KG1 (cell line): ENCODE measurements at places on chromosomes 5 and 9.

- no peak for DNase-seq
Measured at GRCh38 chr9:69621730-69622460, 50.3 kb downstream of the APBA1 start.

DNA sequence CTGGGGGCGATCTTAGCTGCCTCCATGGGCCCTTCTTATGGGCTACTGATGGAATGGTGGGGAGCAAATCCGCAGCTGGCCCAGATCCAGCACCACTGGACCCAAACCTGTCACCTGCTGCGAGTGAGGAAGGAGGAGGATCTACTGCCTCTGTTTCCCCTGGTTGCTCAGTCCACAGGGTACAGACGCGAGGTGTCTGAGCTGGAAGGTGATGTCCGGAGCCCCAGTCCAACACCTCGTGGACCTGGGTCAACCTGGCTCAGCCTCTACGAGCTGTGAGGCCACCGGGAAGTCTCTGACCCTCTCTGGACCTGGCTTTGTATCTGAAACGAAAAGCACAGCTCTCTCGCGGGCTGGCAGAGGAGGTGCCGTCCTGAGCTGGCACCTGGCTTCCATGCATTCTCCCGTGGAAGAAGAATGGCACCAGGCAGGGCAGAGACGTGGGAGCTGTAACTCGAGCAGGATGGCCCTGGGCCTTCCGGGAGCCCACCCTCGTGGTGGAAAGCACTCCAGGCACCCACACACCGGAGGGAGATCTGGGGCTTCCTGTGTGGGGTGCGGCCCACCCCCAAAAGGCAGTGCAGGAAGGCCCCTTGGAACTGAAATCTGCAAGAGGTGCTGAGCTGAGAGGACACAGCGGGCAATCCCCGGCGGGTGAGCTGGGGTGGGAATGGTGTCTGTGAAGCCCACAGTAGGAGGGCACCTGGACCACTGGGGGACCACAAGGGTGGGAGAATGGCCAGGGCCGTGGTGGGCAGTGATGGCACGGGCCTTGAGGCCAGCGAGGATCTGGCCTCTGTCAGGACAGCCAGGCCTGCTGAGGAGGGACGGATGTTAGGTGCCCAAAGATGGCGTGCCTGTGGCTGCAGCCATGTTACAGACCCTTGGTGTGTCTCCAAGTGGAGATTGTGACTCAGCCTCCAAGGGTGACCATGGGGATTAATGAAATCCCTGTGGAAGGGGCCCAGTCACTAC is 133.4 kb downstream of the OLFM1 start:
- no peak for DNase-seq

- DNase-seq, result no peak
Measured at GRCh38 chr5:35186749-35187148, 43.5 kb downstream of the PRLR start.

- DNase-seq, result no peak
Measured at GRCh38 chr5:113264046-113264445, 170.7 kb downstream of the TSSK1B start.

DNA sequence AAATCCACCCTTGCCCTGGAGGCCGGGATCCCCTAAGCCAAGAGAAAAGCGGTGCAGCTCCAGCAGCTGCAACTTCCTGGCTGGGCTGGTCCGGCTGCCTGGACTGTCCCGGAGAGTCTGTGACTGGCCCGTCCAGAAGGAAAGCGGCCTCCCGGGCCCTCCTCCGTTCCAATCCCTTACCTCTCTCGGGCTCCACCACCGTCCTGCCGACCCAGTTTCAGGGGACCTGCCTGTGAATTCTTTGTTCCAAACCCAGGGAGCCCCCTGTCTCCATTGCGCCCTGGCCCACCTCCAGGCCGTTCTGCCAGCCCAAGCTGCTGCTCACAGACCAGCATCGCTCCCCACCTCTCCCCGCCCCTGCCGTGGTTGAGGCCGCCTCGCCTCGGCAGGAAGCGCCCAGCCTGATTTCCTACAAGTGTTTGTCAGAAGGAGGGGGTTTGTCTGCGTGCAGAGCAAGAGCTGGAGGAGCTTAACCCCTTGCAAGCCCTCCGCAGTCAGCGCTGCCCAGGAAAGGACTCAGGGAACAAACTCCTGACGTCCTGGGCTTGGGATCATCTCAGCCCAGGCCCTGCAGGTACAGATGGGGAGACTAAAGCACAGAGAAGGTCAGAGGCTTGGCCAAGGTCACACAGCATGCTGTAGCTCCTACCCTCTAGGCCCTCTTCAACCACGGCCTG is at the start of gene AKNA:
Gene AKNA (minus strand): TSS at position 303 of the 677 bp plus-strand sequence. CDS start 6,649 bp downstream, outside the sequence.
- DNase-seq, result peak; percentile 77

DNA sequence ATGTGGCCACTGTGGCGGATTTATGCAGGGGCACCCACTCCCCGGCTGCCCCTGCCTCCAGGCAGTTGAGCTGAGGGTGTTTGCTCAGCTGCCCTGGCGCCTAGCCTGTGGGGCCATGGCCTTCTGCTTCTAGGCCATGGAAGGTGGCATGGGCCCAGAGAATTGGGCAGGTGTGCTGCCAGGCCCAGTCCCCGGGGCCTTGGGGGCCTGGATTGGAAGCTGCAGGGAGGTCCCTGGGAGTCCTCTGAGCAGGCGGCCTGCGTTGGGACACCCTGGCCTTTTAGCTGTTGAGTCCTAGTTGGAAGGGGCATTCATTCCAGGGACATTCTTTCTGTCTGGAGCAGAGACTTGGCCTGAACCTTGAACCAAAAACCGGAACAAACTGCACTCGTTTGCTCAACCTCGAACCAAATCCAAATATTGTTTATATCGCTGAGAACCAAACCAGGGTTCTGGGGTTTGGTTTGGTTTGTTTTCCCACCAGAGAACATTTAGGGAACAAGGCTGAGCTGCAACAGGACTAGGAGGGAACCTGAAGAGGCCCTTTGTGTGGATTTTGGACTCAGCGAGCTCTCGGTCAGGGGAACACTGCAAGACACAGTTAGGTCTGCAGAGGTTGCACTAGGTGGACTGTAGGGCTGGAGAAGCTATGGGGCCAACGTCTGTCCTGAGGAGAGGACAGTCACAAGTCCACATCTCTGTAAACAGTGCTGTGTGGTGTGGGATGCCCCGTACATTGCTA is 116.8 kb downstream of the BOD1 start:
- DNase-seq, result no peak

DNA sequence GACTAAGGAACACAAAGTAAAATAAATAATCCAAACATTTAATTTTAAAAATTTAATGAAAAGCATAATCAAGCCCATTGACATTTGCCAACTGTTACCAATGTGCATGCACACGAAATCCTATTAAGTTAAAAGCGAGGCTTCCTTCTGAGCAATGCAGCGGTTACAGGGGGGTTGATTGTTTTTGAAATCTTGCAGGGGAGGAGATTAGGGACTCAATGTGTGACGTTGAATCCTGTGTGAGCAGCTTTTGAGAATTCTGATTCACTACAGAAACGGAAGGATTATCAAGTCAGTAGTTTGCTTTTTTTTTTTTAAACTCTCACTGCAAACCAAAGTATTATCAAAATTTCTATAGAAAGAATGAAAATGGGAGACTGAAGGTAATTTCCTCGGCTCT is 109.5 kb downstream of the PRKACG start:
- DNase-seq, result no peak

- DNase-seq, result no peak
Measured at GRCh38 chr9:135297456-135298075, 182.0 kb upstream of the PPP1R26 start.

DNA sequence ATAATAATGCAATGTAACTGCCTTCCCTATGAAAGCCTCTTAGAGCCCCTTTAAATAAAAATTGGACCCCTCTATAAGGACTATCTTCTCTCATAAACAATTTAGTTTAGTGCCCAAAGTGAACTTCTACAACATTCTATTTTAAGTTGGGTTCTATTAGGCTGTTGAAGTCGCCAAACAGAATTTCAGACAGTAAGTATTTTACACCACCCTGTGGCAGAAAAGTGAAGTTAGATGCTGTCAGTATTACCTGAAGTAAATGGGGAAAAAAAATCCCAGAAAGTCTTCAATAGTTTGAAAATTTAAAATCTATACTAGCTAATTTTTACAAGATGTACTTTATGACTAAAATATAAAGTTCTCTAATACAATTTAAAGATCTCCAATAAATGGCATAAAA is 29.5 kb downstream of the CAAP1 start:
- no peak for DNase-seq

DNA sequence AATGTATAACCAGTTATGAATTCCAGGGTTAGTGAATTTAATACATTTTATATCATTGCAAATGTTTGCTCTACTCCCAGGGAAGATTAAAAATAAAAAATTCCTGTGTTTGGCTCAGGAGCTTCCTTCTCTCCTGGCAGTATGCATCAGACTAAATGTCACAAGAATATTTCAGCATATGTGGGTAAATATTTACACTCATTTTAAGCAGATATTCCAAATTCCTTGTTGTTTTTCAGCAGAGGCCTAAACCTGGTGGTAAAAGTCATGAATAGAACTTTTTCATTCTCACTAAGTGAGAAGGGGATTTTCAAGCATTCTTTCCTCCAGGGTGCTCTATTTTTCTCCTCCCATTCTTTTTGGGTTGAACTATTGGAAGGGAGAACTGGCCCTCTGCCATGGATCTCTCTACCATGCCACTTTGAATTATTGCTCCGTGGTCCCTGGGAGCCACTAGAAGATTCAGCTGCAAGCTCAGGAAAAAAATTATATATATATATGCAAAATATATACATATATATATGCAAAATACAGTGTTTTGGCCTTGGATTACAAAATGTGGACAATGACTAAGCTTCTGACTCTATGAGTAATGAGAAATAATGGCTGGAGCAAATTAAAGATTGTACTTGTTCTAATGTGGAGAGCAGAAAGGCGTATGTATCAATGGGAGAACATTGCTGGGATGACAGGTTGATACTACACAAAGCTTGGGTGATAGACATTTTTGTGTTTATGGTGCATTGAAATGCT is 180.6 kb upstream of the PAPPA start:
- no peak for DNase-seq
